ENCODE measurements at places on chromosomes 12 and 14.

GRCh38 chr12:86429824-86430223 is 173.6 kb upstream of the MGAT4C start:
- DNase-seq = no peak

GRCh38 chr12:85390266-85390665 is 110.2 kb downstream of the ALX1 start:
- DNase-seq = no peak

DNA sequence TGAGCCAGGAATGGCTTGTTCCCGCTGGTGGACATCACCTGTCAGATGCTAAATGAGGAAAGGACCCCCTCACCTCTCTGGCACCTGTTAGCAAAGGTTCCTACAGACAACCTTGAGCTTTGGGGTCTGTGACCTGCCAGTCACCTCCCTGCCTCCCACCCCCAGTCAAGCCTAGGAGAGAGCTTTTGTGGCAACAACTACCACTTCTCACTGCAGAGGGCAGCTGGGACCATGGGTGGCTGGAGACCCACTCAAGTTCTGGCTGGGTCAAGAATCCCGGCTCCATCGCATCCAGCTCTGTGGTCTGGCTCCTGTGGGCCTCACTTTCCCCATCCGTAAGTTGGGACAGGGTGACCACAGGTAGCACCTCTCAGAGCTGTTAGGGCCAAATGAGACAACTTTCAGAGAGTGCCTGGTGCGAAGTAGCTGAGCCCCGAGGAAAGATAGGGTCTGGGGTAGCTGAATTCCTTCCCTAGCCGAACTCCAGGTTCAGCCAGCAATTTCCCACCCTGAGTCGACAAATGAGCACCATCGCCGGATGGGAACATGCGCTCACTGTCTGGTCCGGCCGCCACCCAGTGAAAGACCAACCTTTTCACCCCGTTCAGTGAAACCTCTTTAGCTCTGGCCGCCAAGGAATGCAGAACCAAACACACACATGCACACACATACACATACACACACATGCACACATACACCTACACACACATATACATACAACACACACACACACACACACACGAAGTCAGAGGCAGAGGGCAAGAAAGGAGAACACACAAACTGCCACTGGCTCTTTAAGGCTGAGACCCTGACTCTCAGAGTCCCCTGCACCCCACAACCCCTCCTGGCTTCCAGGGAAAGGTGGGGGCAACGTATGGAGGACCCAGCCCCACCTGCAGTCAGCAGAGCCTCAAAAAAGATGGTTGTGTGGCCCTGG is 1.9 kb downstream of the TMEM119 start:
- no peak for DNase-seq

- DNase-seq = no peak
Measured at GRCh38 chr12:99427104-99427503, 220.4 kb upstream of the GARIN6 start.

DNA sequence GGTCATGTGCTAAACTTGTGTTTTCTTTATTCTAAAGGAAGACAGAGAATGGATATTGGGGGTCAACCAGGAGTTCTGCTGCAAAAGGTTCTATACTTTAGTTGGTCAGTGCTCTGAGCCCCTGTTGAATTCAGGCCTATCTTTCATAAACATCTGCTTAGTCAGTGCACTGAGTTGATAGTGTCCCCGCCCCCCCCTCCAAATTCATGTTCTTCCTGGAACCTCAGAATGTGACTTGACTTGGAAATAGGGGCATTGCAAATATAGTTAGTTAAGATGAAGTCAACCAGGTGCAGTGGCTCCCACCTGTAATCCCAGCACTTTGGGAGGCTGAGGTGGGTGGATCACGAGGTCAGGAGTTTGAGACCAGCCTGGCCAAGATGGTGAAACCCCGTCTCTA is 23.3 kb downstream of the CHST11 start:
- DNase-seq = no peak
